ENCODE measurements at places on chromosomes 4 and X.

DNA sequence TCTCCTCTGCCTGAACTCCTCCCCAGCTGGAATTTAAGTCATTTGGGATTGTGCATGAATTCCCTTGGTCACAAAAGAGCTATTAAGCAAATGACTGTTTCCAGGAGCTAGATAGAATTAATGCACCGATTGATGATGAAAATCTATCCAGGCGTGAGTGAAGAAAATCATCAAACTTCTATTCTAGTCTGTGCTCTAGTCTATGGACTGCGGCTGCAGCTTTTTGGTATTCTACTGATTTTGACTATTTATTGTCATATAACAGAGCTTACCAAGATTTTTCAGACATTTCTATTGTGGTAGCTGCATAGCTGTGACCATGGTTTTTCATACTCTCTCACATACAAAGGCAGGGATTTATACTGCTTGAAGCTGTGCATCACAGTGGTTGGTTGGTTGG, 403.8 kb downstream of the FSTL5 start:
- no peak for DNase-seq

DNA sequence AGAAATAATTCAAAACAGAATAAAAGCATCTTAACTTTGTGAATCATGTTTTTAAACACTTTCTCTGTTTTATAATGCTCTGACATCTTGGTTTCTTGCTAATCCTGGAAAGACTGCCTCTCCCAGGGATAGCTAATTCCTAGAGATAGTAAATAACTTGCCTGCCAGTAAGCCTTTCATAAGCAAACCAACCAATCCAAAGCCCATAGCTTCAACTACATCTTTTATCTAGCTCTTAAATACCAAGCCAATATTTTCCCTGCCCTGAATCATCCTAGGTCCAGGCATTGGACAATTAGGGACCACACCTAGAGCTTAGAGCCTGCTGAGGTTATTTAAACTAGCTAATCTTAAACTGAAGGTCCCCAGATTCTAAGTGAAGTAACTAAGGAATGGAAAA, 223.7 kb upstream of the DIPK2B start:
- no peak for DNase-seq

GRCh38 chr4:113468165-113469022, 293.1 kb downstream of the CAMK2D start:
- DNase-seq = no peak

GRCh38 chr4:98658287-98659105, at the start of gene TSPAN5:
TSPAN5 (minus strand) TSS chr4:98658611.
- peak; percentile 51 for DNase-seq

DNA sequence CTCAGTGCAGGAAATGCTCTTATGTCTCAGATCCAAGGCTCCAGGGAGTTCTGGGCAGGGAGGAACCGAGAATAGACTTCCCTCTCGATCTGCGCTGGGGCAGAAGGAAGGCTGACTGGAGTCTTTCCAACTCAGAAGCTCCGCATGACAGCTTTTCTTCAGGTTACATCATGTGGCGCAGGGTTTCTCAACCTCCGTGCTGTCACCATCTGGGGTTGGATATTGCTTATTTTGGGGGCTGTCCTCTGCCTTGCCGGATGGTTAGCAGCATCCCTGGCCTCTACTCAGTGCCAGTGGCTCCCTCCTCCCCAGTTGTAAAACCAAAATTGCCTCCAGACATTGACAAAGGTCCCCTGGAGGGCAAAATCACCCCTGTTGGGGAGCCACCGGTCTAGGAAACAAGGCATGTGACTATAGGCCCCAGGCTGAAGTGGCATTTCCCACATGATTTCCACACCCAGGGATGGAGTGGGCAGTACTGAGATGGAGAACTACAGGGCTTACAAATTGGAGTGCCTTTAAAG, 21.4 kb downstream of the REELD1 start:
- DNase-seq = no peak

GRCh38 chrX:2761246-2761645, 9.4 kb downstream of the XG start:
- no peak for DNase-seq

GRCh38 chr4:76952656-76953582, 3.4 kb downstream of the SEPTIN11 start:
- no peak for DNase-seq

- no peak for DNase-seq
Observed at GRCh38 chr4:120731561-120731960, 191.0 kb downstream of the PRDM5 start.

- no peak for DNase-seq
Observed at GRCh38 chrX:134600714-134601113, 57.6 kb downstream of the PLAC1 start.

DNA sequence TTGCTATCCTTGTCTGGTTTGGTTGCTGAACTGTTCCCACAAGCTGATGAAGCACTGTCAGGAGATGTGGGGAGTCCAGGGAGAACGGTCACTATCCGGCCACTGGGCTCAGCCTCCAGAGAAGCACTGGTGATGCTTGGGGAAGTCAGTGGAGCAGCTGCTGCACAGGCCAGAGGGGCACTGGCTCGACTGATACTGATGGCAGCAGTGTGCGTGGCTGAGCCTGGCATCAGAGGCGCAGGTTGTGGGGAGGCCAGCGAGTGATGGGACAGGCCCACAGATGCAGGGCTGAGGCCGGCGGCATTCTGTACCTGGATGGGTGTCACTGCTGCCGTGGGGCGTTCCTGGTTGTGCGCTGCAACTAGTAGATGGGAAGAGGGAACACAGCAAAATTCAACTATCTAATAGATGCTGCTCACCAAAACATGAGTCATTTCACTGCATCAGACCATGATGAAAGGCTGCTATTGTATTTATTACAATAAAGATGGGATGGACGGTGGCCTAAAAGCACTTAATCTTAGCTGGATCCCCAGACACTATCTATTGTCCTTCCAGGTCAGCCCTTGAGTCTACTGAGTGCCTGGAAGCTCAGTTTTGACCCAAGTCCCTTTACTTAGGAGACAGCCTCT, 106.3 kb upstream of the CBR4 start:
- DNase-seq = no peak

DNA sequence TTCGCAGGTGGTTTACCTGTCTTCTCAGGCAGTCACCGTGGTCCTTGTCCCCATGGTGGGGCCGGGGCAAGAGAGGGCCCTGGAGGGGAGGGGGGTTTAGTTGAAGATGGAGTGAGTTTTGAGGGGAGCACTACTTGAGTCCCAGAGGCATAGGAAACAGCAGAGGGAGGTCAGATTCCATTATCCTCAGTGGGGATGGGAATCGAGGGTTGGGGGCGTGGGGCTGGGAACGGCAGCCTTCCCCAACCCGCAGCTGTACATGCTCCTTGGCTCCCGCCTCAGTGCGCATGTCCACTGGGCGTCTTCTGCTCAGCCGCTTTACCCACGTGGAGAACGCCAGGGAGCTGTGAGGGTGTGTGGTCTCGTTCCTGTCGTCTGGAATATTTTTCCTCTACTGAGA, at the start of gene GAGE10:
Gene GAGE10 (plus strand): TSS at position 301 of the 400 bp plus-strand sequence. CDS start 1,214 bp downstream, outside the sequence.
- no peak for DNase-seq

DNA sequence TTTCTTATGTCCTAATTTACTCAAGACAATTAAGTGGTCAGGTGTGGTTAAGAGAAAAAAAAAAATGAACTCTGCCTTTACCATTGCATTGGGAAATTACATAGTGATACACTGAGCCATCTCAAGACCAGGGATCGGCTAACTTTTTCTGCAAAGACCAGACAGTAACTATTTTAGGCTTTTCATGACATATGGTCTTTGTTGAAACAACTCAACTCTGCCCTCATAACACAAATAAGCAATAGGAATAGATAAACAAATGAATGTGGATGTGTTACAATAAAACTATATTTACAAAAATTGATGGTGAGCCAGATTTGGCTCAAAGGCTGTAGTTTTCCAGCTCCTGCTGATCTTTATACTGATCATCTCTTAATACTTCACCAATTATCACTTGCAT, 632.6 kb upstream of the INTU start:
- DNase-seq = no peak

DNA sequence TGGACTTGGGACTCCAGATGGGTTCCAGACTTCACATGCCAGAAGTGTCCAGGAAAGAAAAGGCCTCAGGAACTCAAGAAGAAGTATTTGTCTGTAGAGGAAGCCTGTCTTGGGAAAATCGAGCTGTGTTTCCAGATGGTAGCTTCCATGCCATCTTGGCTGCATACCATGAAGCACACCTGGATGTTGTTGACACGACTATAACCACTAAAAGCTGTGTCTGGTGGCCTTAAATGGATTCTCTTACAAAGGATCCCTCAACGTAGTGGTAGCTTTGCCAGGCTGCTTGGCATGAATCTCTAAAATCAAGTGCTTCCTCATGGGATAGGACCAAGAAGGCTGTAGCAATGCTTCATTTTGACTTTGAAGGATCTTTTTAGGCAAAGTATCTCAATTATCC, 313.4 kb upstream of the BOD1L1 start:
- DNase-seq = no peak

- no peak for DNase-seq
Observed at GRCh38 chr4:53841711-53842110, 222.7 kb downstream of the CHIC2 start.

- DNase-seq = peak; percentile 65
Observed at GRCh38 chr4:82402196-82402775, 28.0 kb downstream of the HNRNPDL start.

GRCh38 chrX:1411326-1411725, 19.4 kb upstream of the SLC25A6 start:
- DNase-seq = no peak

- DNase-seq = no peak
Observed at GRCh38 chr4:2300431-2301224, 38.7 kb upstream of the MXD4 start.

DNA sequence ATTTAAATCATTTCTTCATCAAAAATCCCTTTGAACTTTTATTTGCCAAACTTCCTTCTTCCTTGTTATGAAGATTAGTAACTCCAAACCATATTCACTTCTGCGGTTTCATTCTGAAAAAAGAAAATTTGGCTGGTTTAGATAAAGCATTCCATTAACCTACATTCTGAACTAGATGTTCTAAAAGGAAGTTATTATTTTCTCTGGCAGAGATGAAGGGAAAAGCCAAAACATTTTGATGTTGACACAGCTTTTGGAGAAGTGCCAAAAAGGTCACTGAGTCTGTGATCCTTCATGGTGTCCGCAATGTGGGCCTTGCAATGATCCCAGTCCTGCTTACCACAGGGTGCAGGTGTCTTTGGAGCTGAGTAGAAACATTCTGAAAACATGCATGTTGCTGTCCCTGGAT, 36.0 kb downstream of the CXCL8 start:
- no peak for DNase-seq

DNA sequence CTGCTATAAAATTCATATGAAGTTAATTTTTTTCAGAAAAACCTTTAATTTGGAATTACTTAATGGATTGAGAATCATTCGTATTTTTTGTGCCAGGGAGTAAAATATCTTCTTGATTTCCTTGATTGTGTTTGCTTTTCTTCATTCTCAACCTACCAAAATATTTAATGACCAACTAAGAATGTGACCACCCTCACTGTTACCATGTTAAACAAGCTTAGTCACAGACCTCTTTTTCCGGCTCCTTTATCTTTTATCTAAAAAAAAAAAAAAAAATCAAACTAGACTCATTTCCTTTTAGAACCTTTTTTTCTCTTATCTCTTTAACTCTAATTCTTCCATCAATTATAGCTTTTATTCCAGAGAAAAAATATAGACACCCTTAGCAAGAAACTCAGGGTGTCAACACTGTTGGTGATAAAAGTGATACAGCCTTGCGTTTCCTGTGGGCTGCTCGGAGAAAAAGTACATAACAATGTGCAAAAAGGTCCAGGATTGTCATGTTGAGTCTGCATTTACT, 20.6 kb upstream of the HPGDS start:
- no peak for DNase-seq

DNA sequence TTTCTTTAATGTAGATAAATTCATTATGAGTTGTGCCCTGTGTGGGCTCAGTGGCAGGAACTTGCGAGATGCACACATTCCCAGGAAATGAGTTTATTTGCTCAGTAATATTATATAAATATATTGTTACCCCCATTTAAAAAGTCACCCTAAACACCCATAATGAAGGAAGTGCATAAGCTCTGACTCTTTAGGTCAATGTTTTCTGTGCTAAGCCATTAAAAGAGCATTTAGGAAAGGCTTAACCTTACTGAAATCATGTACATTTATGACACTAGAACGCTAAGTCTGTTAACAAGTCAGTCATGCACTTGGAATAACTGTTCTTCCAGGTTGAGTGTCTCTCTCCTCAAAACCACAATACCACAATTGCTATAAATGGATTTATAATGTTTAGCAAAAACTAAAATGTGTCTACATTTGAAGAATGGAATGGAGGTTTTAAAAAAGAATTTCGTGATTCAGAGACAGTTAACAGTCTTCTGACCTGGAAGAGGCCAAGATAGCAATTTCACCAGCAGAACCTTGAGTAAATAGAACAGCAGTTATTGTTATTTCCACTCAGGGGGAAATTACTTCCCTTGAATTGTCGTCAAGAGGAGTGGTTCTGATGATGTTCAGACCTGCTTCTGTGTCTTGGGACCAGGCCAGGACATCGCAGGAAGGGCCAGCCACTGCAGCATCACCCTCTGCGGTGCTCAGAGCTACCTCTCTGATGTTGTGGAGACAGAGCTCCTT, 91.1 kb upstream of the VEGFC start:
- DNase-seq = no peak

GRCh38 chr4:176137631-176138030, 57.8 kb downstream of the SPATA4 start:
- no peak for DNase-seq

DNA sequence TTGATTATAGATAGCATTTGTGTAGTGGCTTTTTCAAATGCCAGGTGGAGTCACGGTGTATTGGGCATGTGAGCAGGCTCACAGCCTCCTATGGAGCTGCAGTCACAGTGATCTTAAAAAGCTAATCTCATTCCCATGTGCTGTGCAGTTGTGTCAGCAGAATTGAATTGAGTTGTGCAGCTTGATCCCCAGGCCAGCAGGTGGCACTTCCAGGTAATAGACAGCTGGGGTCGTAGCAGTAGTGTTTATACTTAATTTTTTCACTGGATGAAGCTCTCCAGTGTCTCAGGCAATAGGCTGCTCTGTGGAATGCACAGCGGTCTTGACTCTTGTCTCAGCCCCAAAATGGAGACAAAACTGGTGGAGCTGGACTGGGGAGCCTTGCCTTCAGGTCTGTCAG, 1028.1 kb downstream of the SH3BGRL start:
- no peak for DNase-seq

- DNase-seq = no peak
Observed at GRCh38 chr4:98939438-98939837, 10.5 kb upstream of the EIF4E start.

DNA sequence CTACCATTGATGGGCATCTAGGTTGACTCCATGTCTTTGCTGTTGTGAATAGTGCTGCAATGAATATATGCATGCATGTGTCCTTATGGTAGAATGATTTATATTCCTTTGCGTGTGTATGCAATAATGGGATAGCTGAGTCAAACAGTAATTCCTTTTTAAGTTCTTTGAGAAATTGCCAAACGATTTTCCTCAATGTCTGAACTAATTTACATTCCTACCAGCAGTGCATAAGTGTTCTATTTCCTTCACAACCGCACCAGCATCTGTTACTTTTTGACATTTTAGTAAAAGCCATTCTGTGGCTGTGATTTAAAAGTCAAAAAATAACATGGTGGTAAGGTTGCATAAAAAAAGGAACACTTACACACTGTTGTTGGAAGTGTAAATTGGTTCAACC, 103.1 kb upstream of the FAM47B start:
- DNase-seq = no peak

- DNase-seq = no peak
Observed at GRCh38 chr4:181202240-181202639, 1041.0 kb upstream of the TENM3 start.

GRCh38 chr4:4671774-4672349, 130.0 kb upstream of the STX18 start:
- DNase-seq = no peak

Measured in NCI-H187 (cell line).